ENCODE measurements at places on chromosomes 13 and 19.

DNA sequence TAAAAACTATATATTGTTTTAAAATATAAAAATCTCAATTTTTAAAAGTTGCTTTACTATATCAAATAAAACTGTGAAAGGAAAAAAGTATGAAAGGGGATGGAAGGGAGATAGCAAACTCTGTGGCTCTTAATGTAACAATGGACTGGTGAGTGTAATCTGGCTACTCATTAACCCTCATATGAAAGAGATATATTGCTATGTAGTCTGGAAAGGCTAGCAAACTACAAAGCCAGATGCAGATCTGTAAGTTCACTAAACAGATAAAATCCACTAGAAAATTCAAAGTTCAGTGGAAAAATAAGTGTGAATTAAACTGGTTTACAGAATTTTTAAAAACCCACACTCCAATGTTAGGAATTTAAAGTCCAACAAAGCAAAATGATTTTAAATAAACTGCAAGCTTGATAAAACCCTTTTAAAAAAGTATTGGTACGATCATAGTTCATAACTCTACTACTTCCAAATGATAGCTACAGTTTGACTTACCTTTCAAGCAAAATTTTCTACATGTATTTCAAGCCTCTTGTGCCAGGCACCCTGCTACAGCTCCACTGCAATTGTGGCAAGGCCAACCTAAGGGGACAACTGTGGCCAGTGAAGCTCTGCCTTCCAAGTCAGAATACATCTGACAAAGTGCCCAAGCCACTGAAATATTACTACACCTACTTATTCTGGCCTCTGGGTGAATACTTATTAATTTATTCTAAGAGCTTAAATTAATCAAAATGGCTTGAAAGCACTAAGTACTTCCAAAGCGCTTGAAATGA is 647 bp upstream of the ELF1 start:
- DNase-seq, result no peak

DNA sequence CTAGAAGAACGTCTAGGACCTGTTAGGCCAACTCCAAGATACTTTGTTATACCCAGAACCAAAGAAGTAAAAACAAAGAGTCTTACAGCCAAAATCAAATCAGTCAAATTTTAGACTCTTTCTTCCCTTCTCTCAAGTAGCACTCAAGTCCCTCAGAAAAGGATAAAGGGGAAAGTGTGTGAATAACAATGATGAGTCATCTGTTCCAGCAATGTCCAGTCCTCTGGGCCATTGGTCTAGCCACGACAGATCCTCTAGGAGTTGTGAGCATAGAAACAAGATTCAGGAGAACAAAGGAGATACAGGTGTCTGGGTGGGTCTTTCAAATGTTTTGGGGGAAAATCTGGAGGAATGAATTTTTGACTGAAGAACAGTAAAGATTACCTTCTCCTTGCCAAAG is 36.3 kb downstream of the STOML3 start:
- DNase-seq, result no peak

- no peak for DNase-seq
Observed at GRCh38 chr19:40962460-40962961, 28.6 kb upstream of the CYP2B6 start.

DNA sequence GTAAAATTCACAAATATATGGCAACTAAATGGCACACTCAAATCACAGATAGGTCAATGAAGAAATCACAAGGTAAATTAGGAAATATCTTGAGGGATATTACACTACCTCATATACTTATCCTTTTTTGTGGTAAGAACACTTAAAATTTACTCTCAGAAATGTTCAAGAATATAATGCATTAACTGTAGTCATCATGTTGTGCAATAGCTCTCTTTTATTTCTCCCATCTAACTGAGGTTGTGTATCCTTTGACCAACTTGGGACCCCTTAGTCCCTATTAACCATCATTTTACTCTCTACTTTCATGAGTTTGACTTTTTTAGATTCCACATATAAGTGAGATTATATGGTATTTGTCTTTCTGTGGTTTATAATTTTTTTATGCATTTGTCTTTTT is 52.6 kb downstream of the WTIP start:
- DNase-seq, result no peak

GRCh38 chr19:41911889-41912731 is 16.1 kb downstream of the ERFL start:
- no peak for DNase-seq

- no peak for DNase-seq
Observed at GRCh38 chr19:3612901-3613741, 6.4 kb upstream of the TBXA2R start.

- peak; percentile 11 for DNase-seq
Observed at GRCh38 chr19:29263305-29264135, 50.6 kb upstream of the UQCRFS1 start.

DNA sequence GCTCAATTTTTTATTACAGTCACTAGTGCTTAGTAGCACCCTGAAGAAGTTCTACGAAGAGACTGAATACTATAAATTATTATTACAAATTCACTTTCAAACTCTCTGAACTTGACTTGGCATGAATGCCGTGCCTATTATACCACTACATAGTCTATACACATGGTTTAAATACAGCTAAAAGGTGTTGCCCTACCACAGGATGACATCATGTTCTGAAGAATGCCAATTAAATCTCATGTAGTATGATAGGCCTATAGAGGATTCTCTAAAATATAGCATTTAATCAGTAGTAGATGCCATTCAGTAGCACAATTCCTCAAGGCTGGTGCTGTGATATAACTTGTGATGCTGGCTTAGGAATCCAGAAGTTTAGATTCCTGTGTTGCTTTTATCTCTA is 16.7 kb upstream of the POSTN start:
- DNase-seq, result no peak

- no peak for DNase-seq
Observed at GRCh38 chr19:41988947-41989346, 5.1 kb downstream of the ATP1A3 start.

DNA sequence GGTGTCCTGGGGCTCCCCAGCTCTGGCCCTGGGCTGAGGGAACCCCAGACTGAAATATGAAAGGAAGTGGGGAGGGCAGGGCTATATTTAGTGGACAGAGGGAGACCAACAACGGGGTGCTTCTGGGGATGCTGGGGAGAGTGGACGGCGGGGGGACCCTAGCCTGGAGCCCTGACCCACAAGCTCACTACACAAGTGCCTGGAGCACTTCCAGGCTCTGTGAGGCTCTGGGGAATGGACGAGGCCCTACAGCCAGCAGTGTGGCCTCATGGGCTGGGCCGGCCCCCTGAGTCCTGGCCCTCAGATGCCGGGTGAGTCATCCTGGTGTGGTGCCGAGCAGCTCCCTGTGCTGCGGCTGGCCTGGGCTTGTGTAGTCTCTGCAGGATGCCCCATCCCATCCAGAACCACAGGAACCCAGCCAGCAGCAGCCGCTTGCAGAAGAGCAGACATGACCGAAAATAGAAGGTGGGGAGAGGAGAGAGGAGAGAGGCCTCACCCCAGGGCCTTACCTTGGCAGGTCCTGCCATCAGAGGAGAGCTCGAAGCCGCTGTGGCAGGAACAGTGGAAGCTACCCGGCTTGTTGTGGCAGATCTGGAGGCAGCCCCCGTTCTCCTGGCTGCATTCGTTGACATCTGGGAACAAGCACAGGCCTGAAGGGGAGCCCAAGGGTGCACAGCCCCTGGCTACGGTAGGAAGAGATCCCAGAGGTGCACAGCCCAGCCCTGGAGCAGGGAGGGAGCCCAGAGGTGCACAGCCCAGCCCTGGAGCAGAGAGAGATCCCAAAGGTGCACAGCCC is 26.1 kb downstream of the GAS6 start:
- DNase-seq, result no peak

DNA sequence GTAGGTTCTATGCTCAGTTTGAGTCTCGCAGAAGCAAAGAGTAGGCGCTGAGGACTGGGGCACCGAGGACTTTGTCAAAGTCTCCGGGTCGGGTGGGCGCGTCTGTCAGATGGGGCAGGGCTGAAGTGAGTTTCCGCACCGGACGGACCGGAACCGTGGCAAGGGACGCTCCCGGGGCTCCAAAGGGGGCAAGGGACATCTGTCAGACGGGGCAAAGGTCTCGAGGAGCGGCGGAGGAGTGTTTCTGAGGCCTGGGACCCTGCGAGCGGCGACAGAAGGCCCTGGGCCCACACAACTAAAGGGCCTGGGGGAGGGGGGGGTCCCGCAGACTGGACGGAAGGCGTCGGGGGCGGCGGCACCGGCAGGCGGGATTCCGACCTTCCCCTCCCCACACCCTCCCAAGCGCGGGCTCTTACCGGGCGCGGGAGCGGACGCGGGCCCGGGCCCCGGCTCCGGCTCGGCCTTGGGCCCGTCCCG is 13.3 kb upstream of the AKAP8L start:
- no peak for DNase-seq

- no peak for DNase-seq
Observed at GRCh38 chr19:20233105-20233504, 66.1 kb downstream of the ZNF486 start.

DNA sequence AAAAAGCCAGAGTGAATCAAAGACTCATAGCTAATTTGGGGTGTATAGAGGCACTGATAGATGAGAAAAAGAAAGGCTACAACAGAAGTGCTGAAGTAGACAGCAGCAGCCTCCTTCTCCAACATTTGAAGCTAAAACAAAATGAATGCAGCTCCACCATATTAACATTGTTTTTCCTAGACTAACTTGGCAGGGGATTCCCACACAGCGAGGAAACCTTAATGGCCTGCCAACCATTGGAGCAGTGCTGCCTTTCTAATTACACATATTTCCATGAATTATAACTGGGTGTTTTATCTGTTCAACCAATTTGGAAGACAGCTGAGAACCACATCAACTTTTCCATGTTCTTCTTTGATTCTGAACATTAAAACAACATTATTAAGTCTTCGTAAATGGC is 478.6 kb downstream of the LIG4 start:
- no peak for DNase-seq

DNA sequence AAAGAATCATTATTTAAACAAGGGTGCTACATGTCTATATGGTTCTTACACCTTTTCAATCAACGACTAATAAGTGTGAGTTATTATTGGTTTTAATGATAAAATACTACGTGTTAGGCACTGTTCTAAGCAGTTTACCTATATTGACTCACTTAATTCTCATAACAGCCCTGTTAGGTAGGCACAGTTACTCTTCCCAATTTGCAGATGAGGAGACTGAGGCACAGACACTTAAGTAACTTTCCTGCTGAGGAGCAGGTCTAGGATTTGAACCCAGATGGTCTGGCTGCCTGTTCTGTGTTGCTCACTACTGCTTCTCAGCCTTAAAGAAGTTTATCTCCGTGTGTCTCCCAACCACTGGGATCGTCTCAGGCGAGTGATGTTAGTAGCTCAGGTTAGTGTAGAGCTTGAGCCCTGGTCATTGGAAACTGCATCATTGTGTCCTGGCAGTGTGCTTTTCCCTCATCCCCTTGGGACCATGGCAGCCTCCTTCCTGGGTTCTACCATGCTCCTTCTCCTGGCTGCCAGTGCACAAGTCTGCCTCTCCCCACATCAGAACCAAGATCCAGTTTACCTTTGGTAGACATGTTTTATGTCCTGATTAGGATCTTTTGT is 10.9 kb downstream of the UBAC2 start:
- DNase-seq, result no peak

GRCh38 chr19:6987850-6988249 is 33.4 kb downstream of the MBD3L2B start:
- no peak for DNase-seq

- no peak for DNase-seq
Observed at GRCh38 chr19:29318581-29318980, 105.6 kb upstream of the UQCRFS1 start.

GRCh38 chr19:35265126-35265899 is 3.4 kb upstream of the USF2 start:
- no peak for DNase-seq

- no peak for DNase-seq
Observed at GRCh38 chr13:23754997-23755396, 134.2 kb downstream of the MIPEP start.

DNA sequence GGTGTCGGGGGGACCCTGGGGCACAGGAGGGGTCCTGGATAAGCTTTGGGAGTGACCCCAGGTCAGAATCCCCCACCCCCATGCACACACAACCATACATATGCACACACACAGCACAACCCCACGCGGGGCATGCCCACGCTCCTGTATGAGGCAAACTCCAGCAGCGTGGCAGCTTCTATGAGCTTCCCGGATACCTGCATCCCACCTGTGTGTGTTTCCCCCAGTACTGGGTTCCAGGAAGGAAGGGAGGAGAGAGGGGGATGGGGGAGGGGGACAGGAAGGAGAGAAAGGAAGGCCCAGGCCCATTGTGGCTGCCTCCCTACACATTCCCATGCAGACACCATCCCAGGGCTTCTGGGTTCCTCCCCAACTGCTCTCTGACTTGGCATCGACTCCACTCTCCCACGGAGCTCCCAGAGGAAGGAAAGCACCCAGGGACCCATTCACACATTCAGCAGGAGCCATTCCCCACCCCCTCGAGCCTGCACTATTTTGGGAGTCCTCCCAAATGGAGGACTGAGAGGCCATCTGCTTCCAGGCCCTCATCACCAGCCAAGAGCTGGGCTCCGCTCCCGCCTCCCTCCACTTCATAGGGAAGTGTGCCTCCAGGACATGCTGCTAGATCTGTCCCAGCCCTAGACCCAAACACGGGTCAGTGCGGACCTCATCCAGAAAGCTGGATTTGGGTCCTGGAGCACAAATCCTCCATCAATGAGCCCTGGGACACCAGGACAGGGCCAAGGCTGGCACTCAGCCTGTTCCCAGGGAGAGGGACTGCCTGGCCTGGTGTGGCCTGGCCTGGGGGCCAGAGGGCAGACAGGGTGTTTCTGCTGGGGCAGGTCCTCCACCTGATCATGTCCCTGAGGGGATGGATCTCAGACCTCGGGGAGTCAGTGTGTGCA is 13.2 kb downstream of the PRR36 start:
- no peak for DNase-seq

DNA sequence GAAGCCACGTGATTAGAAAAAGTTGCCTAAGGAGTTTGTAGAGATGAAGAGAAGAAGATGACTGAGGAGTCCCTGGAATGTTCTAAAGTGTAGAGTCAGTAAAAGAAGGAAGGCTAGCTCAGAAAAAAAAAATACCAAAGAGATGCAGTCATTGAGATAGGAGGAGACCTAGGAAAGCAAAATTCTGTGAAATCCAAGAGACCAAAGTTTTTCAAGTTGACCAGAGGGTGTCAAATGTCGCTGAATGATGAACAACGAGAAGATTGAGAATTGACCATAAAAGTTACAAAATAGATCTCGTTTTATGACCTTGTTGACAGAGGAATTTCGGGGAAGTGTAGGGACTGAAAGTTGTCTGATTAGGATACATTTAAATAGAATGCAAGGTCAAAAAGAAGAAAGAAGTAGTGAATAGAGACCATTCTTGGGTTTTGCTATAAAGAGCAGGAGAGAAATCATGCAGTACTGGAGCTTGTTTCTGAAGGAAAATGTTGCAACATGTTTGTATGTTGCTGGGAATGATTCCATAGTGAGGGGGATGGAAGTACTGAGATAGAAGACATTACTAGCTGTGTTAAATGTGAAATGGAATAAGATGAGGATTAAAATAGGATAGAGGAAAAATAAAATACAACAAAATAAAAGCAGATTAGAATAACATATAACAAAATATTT is 30.2 kb upstream of the HTR2A start:
- no peak for DNase-seq

GRCh38 chr13:43848001-43848649 is 31.4 kb downstream of the CCDC122 start:
- DNase-seq, result no peak
